ENCODE measurements at places on chromosomes 6 and 20.
A peak's percentile ranks its signal among the peaks of the same experiment; 100 is the strongest.

DNA sequence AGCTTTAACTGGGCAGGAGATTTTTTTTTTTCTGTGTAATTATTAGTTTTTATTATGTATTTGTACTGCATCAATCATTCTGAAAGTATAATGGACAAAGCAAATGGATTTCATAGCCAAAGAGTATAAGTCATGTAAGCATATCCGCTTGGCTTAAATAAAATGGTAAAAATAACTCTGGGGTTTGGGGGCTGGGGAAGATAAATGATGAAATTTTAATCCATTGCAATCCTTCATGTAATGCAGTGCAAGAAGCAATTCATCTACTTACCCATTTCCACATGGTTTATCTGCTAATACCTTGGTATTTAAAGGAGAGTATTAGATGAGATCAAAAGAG, 781.4 kb downstream of the QKI start:
- no peak for DNase-seq

DNA sequence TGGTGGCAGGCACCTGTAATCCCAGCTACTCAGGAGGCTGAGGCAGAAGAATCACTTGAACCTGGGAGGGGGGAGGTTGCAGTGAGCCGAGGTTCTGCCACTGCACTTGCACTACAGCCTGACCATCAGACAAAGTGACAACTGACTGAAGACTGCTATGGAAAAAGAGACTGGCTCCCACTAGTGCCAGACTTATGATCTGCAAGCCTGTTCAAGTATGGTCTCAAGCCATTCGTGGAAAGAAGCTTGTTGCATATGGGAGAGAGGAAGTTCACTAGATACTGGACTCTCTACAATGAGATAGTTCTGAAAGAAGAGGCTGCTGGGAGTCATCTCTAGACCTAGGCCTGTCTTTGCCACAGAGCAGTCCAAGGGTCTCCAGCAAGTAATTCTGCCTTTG, 26.7 kb downstream of the MDN1 start:
- peak; percentile 10 for DNase-seq

- DNase-seq: no peak
Measured at GRCh38 chr6:319177-320131, 27.2 kb downstream of the DUSP22 start.

DNA sequence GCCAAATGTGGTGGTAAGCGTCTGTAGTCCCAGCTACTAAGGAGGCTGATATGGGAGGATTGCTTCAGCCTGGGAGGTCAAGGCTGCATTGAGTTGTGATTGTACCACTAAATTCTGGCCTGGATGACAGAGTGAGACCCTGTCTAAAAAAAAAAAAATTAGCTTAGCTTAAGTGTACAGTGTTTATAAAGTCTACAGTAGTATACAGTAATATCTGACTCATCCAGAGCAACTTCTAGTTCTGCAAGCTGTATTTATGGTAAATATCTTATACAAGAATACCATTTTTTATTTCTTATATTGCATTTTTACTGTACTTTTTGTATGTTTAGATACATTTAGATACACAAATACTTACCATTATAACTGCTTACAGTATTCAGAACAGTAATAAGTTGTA, 58.1 kb downstream of the UQCC1 start:
- no peak for DNase-seq

DNA sequence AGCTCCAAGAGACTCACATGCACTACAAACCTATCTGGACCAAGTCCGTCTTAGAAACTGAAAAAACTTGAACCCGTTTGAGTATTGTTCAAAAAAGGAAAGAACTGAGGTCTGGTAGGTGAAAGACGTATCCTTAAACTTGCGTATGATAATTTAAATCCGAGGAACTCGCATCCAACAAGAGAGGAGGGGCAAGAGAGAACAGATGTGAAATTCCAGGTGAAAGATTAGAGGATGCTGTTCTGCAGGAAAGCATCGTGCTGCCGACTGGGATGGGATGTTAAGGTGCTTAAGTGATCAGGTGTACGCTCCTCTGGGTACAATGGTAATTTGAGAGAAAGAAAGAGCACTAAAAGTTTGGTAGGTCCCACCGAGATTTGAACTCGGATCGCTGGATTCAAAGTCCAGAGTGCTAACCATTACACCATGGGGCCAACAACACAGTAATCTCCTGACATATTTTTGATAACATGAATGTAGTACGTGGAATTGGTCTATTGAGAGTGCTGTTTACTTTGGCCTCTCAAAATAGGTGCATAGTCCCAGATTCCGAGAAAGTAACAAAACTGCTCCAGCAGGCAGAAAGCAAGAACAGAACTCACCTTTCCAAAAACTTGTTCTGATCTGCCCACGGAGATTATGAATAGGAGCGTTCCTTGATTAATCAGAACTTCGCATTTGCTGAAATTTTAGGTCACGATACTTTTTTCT, 53.5 kb upstream of the BTN3A2 start:
- DNase-seq: peak; percentile 42

- DNase-seq: no peak
Measured at GRCh38 chr6:100171533-100172321, 177.7 kb upstream of the MCHR2 start.

DNA sequence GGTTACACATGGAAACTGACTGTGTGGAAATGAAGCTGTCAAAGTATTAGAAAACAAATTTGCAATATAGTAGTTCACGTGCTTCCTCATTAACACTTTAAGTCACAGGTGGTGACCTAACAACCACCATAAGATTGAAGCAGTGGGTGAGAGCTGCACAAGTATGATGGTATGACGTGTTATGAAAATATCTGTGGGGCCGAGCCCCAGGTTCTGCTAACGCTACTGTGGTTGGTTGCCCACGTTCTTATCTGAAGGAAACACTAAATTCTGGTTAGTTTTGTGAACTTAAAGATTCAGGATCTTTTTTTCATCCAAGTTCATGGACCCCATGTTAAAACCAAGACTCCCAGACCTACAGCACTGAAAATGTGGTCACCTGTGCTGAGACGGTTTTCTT, 243.0 kb upstream of the RIN2 start:
- no peak for DNase-seq

DNA sequence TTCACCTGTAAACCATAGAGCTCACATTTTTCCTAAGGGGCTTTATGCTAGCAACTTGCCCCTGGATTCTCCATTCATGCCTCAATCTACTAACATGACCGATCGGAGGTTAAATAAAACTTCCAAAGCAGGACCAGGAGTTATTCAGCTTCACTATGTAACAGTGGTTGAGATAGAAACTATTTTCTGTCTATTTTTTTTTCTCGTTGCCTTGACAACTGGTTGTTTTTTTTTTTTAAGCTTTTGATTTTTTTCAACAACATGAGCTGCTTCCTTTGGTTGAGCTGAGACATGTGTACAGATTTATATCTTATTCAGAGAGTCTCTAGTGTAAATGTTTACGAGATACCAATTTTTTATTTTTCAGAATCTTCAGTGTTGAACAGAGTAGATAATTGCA, 85.7 kb downstream of the SHLD1 start:
- peak; percentile 10 for DNase-seq

- no peak for DNase-seq
Measured at GRCh38 chr6:2684103-2684749, 66.5 kb downstream of the MYLK4 start.

GRCh38 chr6:100415768-100416167, 49.0 kb downstream of the SIM1 start:
- DNase-seq: no peak

- peak; percentile 85 for DNase-seq
Measured at GRCh38 chr6:139029470-139030227, 1.1 kb downstream of the ABRACL start.

DNA sequence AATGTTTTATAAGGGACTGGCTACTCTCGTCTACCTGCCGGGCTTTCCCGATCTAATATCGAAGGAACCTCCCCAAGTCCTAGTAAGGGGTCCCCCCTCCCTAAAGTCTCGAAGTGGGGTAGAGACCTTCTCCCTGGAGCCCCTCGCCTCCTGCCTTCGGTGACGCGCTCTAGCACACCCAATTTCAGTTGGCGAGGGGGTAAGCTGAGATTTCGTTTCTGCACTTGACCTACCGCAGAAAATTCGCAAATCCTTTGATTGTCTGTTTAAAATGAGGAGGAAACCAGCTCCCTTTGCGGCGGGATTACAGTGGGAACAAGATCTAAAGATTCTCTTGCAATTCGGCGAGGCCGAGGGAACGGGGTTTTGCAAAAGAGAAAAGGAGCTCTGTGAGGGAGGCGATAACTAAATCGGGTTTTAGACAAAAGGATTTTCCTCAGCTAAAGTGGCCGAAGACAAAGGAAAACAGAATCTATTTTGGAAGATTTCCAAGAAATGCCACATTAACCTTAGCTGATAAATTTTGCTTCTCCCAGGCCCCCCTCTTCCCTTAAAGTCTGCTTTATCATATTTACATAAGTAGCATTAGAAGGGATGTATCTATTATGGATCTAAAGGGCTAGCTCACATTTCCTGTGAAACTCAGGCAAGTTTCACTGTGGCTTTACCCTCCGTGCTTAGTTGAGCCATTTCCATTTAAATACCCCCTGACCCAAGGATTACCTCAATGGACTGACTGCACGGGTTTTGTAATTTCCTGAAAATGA, 8.4 kb downstream of the SIM1 start:
- peak; percentile 65 for DNase-seq

DNA sequence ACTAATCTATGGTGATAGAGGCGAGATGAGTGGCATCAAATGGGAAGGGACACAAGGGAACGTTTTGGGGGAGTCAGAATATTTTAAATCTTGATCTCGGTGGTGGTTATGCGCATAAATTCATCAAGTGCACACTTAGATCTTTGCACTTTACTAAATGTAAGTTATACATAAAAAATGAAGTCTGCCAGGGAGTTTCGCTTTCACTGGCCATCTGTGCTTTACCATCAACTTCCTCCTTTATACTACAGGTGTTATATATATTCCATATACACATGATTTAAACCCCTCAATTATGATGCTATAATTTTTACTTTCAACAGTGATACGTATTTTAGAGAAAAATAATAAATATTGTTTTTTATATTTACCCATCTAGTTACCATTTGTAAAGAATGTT, 97.6 kb upstream of the AKIRIN2 start:
- no peak for DNase-seq

DNA sequence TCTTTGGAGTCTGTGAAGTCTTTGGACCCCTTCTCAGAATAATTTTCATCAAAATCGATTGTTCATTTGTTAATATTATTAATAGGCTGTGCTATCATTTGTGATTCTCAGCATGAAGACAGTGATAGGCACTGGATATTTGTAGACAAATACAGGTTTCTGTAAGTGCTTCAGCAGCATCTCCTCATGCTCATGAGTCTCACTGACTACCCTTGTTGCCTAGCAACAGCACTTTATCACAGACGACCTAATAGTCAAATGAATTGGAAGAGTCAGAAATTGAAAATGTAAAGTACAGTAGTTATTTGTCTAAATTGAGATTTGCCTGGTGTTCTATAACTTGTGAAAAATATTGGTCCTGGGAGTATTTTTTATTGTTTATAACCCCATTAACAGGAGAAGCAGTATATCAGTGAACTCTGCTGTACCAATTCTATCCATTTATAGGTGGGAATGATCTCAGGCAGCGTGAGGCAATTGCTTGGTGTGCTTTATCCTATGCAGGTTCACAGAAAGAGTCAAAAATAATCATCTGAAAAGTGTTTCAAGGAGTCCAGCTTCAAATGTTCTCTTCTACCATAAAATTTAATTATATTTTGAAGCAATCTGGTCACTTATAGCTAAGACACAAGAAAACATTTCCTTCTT, 684.6 kb downstream of the RFPL4B start:
- DNase-seq: no peak

DNA sequence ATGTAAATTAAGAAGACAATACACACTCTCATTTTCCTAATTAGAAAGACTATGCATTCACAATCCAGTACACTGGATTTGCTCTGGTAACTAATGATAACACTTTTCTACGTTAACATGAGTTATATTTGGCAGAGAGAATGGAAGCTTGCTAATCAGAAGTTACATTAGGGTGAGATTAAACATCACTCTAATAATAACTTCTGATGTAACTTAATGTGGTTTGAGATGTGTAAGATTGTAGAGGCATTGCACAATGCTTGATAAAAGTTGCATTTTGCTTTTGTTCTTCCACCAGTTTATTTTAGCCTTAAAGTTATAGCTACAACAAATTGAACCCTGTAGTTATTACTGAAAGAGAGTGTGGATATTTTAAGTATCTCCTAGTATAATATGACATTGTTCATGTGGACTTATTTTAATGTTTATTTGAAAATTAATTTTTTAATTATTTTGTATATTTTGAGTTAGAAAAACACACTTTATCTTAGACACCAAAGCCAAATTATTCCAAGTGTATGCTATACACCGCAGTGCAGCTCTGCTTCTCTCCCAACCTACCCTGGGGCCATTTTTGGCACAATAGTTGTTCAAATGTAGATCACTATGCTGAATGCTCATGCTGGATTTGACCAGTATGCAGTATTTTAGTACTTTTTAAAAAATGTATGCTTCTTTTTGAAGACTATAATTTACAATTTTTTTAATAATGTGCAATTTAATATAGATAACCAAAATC, 143.2 kb downstream of the SLC16A10 start:
- peak; percentile 30 for DNase-seq

DNA sequence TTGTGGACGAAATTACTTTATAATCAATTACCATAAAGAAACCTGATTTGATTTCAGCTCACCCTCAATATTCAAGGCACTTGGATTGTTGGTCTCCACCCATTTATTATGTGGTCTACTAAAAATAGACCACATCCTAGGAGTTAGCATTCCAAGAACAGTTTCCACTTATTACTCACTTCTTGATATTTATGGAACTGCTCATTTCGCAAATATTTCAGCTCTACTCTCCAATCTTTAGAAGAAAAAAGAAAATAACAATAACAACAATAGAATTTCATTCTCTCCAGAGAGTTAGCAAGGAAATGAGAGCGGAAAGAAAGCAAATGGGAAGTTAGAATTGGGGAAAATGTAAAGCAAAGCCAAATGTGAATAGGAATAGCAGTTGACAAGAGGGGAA, 26.2 kb upstream of the HDAC2 start:
- peak; percentile 70 for DNase-seq

DNA sequence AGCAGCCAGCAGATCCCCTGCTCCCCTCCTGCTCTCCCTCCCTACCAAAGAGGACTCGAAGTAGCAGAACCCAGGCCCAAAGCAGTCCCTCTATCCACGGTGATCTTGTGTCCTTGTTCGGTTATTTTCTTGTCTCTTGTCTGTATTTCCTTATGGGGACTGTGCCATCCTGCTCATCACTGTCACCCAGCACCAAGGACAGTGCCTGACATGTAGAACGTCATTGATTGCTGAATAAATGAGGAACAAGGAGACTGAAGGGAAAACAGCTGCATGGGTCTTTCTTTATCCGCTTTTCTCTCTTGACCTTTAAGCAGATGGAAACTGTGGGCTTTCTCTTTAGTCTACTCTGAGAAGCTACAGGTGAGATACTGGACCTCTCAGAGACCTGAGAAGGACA, 29.4 kb upstream of the ZNF831 start:
- DNase-seq: no peak

DNA sequence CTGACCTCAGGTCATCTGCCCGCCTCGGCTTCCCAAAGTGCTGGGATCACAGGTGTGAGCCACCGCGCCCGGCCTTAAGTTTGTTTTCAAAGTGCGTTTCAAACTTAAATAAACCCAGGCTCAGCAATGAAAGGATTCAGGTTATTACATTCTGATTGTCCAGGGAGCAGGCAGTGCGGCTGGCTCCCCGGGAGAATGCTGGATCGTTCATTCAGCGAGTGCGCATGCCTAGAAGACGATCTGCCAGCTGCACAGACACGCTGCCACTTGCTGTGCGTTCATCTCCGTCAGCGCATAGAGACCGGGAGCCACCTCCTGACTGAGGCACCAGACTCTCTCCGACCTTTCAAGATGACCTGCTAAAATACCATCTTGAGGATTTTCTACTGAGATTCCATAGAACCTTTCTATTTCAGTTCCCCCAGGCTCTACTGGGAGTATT, 163.9 kb upstream of the ZNF217 start:
- no peak for DNase-seq

All from foreskin fibroblast (primary cell).